Amniotic stem cell (primary cell): ENCODE measurements at places on chromosomes 6 and 20.
A peak's percentile ranks its signal among the peaks of the same experiment; 100 is the strongest.

DNA sequence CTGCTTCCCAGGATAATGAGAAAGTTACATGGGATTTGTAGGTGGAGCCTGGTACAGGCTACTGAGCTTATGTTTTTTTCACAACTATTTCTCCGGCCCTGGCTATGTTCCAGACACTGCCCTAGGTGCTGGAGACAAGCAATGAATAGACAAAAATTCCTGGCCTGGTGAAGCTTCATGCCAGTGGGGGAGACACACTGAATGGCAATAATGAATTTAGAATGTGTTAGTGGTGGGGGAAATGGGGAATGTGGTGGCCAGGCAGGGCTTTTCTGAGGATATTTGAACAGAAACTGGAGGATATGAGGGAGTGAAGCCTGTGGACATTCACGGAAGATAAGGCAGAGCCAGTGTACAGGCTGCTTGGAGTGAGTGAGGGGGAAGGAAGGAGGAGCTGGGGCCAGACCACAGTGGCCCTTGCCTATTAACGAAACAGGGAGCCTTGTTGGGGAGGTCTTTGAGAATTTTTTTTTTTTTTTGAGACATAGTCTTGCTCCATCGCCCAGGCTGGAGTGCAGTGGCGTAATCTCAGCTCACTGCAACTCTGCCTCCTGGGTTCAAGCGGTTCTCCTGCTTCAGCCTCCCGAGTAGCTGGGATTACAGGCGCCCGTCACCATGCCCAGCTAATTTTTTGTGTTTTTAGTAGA, 6.6 kb downstream of the FOXS1 start:
- DNase-seq = no peak

GRCh38 chr20:57484772-57485171, 40.2 kb downstream of the CTCFL start:
- no peak for DNase-seq

- DNase-seq = no peak
Observed at GRCh38 chr20:30486103-30486478, 771.4 kb upstream of the DEFB115 start.

GRCh38 chr20:2397595-2398145, 17.0 kb downstream of the TGM6 start:
- DNase-seq = no peak

GRCh38 chr20:35092524-35093266, at the start of gene TRPC4AP:
Gene TRPC4AP, minus strand, starts transcription at chr20:35092807. Its CDS starts 26 bp downstream, at chr20:35092781.
- DNase-seq = no peak

GRCh38 chr20:45836841-45837240, 3.2 kb downstream of the SNX21 start:
- no peak for DNase-seq

GRCh38 chr6:133983099-133983939, 30.3 kb downstream of the TBPL1 start:
- DNase-seq = no peak

GRCh38 chr20:16676891-16677290, 52.9 kb upstream of the SNRPB2 start:
- no peak for DNase-seq

- no peak for DNase-seq
Observed at GRCh38 chr20:5349448-5349847, 32.7 kb upstream of the PROKR2 start.

DNA sequence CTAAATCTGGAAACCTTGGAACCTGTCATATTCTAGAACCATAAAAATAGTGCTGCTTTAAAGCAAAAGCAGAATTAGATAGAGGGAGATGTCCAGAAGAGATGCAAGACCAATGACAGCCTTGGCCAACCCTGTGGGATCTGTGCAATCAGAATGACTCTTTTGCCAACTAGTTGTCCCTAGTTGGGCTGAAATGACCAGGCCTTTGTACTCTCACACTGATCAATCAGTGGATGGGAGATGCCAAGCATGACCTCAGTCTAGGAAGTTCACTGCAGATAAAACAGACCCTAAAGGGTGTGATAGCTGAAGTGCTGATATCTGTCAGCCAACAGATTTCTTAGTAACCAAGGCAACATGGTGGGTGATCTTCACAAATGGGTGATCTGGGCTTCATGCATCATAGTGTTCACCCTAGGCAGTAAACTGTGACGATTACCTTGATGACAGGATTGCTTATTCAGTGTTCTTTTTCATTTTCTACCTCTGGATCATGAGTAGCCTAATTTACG, 52.1 kb downstream of the BCKDHB start:
- no peak for DNase-seq

GRCh38 chr20:49510562-49511122, 28.2 kb upstream of the KCNB1 start:
- peak; percentile 83 for DNase-seq
